ENCODE measurements at places on chromosomes 7 and 10. TPM values are rescaled to one million over a fixed set of nuclear protein-coding genes. Genes with fewer than 3 reads are reported as not detected.

- no peak for DNase-seq
Observed at GRCh38 chr7:144777005-144777839, 58.6 kb downstream of the TPK1 start.

DNA sequence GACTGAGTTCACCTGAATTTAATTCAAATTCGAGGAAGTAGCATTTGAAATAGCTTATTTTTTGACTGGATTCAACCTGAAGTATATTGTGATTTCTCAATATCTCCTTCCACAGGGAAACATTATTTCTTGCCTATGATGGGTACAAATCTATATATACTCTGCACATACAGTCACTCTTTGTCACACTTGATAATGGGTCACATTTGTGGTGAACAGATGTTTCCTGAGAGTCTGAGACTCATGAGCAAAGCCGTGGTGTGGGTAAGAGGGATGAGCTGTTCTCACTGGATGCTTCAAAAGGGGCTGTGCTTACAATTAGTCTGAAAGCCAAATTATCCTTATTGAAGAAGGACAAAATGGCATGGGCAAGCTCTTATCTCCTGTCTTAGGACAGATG lies 18.0 kb upstream of the TBXAS1 start:
- DNase-seq = no peak

- DNase-seq = no peak
Observed at GRCh38 chr7:134777908-134778580, 1.4 kb upstream of the CALD1 start.

Gene SCIN
- not detected for total RNA-seq

Gene TEX47
- not detected for total RNA-seq

Gene ANKRD1
- not detected for total RNA-seq
